ENCODE measurements at places on chromosomes 4 and X. TPM values are rescaled to one million over a fixed set of nuclear protein-coding genes. Genes with fewer than 3 reads are reported as not detected.
A peak's percentile ranks its signal among the peaks of the same experiment; 100 is the strongest.

- H3K4me3 ChIP-seq, result no peak overlapping the region
- H3K4me1 ChIP-seq, result no peaks in the 10 kb centered on the region
- no peaks in the 10 kb centered on the region for H3K36me3 ChIP-seq
- peak; percentile 70 for DNase-seq
- no peak overlapping the region for H3K27ac ChIP-seq
These were observed 1.8 kb downstream of the NLGN4X start for GRCh38 chrX:6226596-6227452.

DNA sequence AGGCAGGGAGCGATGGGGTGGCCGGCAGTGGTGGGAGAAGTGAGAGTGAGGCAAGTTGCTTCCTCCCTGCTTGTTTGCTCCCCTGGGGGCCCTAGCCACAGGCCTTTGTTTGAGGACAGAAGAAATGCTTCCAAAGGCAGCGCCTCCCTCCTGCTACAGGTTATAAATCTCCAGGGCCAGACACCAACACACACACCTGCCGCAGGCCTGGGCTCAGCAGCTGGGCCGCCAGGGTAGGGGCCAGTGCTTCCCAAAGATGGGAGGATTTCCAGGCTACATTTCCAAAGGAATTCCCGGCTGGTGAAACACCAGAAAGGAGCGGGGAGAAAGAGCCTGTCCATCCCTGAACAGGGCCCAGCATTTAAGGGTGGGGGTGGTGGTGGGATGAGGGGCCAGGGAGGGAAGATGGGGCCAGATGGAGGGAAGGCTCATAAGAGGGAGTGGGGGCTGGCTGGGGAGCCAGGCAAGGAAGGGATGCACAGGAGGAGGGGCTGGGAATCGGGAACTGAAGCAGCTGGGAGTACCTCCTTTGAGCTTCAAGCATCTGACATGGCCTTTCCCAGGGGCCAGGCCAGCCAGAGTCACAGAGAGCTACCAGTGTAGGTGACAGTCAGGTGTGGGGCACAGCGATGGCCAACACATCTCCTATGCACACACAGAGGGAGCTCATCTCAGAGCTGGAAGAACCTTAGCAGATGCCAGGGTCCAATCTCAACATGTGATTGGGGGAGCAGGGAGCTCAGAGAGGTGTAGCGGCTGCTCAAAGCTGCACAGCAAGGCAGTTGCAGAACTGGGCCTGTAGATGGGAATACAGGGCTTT, 143.9 kb downstream of the PJA1 start:
- no peak for DNase-seq
- no peaks in the 10 kb centered on the region for H3K36me3 ChIP-seq
- no peaks in the 10 kb centered on the region for H3K27me3 ChIP-seq
- no peak overlapping the region for H3K27ac ChIP-seq
- H3K4me1 ChIP-seq, result no peaks in the 10 kb centered on the region
- no peak overlapping the region for H3K4me3 ChIP-seq

DNA sequence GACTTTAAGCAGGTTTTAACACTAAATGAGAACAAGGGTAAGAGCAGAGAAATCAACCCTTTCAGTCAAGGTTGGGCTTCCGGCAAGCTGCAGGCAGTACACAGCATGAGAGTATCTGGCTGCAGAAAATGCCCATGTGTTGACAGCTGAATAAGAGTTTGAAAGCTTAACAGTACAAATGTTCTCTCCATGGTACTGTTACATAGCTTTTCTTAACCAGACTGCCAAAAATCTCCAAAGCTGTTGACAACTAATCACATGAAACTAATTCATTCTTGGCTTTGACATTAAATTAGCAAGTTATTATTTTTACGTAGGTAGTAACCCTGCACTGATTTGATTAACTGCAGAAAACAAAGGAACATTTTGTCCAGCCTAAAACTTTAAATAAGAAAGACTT, 153.5 kb downstream of the SLC10A7 start:
- H3K27ac ChIP-seq, result no peak overlapping the region
- no peaks in the 10 kb centered on the region for H3K27me3 ChIP-seq
- no peaks in the 10 kb centered on the region for H3K36me3 ChIP-seq
- no peak overlapping the region for H3K4me3 ChIP-seq
- no peak for DNase-seq
- H3K4me1 ChIP-seq, result no peaks in the 10 kb centered on the region

DNA sequence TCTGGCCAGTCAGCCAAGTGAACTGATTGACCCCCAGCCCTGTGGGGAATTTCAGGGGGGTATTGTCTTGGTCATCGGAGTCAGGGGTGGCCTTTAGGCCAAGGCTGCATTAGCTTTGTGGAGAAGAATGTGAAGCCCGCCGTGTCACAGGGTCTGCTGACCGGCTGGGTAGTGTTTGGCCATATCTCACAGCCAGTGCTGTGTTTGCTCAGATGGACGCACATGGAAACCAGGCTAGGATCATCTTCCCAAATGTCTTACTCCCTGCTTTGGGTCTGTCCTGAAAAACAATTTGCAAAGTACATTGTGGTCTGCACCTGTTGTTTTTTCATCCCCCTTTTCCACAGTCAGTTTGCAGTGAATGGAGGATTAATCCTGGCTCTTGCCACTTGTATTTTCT, 13.0 kb downstream of the TMEM164 start:
- H3K4me1 ChIP-seq, result peaks cover 2% of the 10 kb centered on the region
- H3K27ac ChIP-seq, result no peak overlapping the region
- H3K36me3 ChIP-seq, result no peaks in the 10 kb centered on the region
- no peak for DNase-seq

DNA sequence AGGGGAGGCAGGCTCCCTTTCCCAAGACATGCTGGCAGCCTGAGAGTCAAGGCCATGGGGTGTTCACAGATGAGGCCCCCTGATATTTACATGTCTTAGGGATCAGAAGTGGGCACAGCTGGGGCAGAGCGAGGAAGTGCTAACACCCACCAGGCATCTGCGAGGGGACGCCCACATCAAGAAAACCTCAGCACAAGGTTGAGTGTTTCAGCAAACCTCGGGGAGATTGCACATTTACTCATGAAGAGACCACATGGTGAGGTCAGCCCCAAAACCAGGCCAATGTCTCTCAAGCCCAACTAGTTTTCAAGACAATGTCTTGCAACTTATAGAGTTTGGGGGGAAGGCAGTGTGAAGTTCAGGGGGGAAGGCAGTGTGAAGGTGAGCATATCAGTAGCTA, 55.2 kb downstream of the CLNK start:
- H3K27me3 ChIP-seq, result no peaks in the 10 kb centered on the region
- H3K4me3 ChIP-seq, result no peak overlapping the region
- H3K36me3 ChIP-seq, result no peaks in the 10 kb centered on the region
- H3K4me1 ChIP-seq, result no peaks in the 10 kb centered on the region
- DNase-seq, result no peak

DNA sequence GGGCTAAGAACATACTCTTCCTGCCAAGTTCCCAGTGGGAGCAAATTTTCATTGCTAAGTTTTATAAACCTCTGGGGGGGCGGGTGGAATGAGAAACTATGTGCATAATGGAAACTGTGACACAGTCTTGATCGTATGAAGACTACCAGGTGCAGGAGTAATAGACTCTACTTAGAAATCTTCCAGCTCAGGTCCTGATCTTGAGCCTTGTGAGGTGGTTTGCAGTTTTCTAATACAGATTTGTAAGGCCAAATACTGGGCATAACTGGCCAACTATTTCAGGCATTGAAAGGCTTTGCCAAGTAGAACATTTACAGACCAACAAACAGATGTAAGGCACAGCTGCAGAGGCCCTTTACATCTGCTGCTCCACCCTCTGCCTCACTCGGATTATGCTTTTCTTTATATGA, 89.7 kb upstream of the CBR4 start:
- H3K27ac ChIP-seq, result peak overlapping the region; percentile 86
- no peak overlapping the region for H3K4me3 ChIP-seq
- H3K4me1 ChIP-seq, result peaks cover 7% of the 10 kb centered on the region
- no peaks in the 10 kb centered on the region for H3K36me3 ChIP-seq

GRCh38 chr4:18635531-18635930, 614.0 kb upstream of the LCORL start:
- no peak for DNase-seq
- no peaks in the 10 kb centered on the region for H3K36me3 ChIP-seq
- no peak overlapping the region for H3K27ac ChIP-seq
- H3K27me3 ChIP-seq, result no peaks in the 10 kb centered on the region

DNA sequence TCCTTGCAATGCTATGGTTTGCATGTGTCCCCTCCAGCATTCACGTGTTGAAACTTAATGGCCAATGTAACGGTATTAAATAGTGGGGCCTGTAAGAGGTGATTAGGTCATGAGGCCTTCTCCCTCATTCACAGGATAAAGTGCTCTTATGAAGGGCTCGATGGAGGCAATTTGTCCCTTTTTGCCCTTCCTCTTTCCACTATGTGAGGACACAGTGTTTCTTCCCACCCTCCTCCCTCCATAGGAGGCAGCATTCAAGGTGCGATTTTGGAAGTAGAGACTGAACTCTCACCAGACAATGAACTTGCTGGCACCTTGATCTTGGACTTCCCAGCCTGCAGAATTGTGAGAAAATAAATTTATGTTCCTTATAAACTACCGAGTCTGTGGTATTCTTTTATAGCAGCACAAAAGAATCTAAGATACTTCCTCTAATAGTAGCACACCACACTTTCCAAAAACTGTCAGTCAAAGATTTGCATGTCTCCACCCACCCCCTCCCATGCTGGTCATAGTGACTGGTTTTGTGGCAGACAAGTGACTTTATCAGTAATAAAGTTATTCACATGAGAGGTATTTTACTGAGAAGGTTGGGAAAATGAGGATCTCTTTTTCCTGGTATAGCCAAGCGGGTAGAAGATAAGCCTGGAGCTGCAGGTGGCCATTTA, 113.5 kb upstream of the TTC29 start:
- no peaks in the 10 kb centered on the region for H3K4me1 ChIP-seq
- H3K27ac ChIP-seq, result no peak overlapping the region
- H3K4me3 ChIP-seq, result no peak overlapping the region
- H3K27me3 ChIP-seq, result no peaks in the 10 kb centered on the region
- no peak for DNase-seq
- no peaks in the 10 kb centered on the region for H3K36me3 ChIP-seq

GRCh38 chr4:76072760-76073159, 1.7 kb upstream of the ART3 start:
- H3K27me3 ChIP-seq, result no peaks in the 10 kb centered on the region
- no peak overlapping the region for H3K4me3 ChIP-seq
- H3K27ac ChIP-seq, result no peak overlapping the region
- no peaks in the 10 kb centered on the region for H3K4me1 ChIP-seq
- no peak for DNase-seq
- H3K36me3 ChIP-seq, result no peaks in the 10 kb centered on the region

GRCh38 chrX:128739539-128739938, 687.3 kb upstream of the ACTRT1 start:
- no peak overlapping the region for H3K27ac ChIP-seq
- no peak overlapping the region for H3K4me3 ChIP-seq
- H3K36me3 ChIP-seq, result no peaks in the 10 kb centered on the region
- no peak for DNase-seq

GRCh38 chrX:153765138-153766079, 1.4 kb downstream of the PLXNB3 start:
- no peaks in the 10 kb centered on the region for H3K4me1 ChIP-seq
- no peak overlapping the region for H3K27ac ChIP-seq
- H3K4me3 ChIP-seq, result no peak overlapping the region
- no peaks in the 10 kb centered on the region for H3K36me3 ChIP-seq
- no peaks in the 10 kb centered on the region for H3K27me3 ChIP-seq

DNA sequence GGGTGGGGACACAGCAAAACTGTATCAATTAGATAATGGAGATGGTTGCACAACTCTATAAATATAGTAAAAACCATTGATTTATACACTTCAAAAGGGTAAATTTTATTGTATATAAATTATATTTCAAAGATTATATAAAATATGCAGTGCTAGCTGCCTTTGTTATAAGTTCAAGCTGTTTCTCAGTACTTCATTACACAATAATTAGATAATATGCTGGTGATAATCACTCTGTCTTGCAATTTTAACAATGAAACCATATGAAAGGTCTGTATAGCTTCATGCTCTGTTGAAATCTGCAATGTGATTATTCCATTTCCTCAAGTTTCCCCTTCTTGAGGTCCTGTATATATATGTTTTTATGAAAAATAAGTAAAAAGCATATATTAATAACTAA, 73.4 kb upstream of the PLS3 start:
- no peaks in the 10 kb centered on the region for H3K4me1 ChIP-seq
- H3K27ac ChIP-seq, result no peak overlapping the region
- no peak overlapping the region for H3K4me3 ChIP-seq

DNA sequence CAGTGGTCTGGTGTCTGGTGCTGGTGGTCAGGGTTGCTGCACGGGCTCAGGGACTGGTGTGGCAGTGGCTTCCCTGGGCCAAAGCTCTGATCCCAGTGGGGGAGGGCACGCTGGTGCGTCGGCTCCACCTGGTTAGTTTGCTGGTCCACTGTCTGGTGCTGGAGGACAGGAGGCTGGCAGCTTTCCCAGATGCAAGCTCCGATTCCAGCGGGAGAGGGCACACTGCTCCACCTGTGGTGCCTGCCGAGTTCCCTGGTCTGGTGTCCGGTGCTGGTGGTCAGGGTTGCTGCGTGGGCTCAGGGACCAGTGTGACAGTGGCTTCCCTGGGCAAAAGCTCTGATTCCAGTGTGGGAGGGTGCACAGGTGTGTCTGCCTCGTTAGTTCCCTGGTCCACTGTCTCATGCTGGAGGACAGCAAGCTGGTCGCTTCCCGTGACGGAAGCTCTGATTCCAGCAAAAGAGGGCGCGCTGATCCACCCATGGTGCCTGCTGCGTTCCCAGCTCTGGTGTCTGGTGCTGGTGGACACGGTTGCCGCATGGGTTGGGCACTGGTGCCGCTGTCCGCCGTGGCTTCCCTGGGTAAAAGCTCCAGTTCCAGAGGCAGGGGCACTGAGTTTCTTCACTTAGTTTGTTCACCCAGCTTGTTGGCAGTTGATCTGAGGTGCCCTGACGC, 5.8 kb downstream of the VMA21 start:
- no peaks in the 10 kb centered on the region for H3K4me1 ChIP-seq
- no peak for DNase-seq
- no peak overlapping the region for H3K27ac ChIP-seq
- H3K4me3 ChIP-seq, result no peak overlapping the region

DNA sequence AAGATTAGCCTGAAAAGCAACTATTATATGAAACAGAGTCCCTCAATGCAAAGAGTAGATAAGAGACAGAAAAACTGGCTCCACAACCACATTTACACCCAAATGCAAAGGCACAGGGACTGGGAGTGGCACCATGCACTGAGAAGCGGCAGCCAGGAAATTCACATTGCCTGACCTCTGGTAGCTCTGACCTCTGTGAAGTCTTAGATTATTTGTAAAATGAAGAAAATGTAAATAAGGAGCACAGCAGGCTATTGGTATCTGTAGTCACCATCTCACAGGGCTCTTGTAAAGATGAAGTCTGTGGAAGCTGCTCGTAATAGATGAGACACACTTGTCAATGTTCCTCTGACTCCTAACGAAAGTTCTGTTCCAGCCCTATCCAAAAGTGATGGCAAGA, 69.7 kb downstream of the FAT1 start:
- no peak for DNase-seq
- no peak overlapping the region for H3K4me3 ChIP-seq
- no peak overlapping the region for H3K27ac ChIP-seq
- H3K27me3 ChIP-seq, result no peaks in the 10 kb centered on the region
- H3K4me1 ChIP-seq, result no peaks in the 10 kb centered on the region

GRCh38 chr4:147950841-147951240, 219.0 kb downstream of the ARHGAP10 start:
- no peak for DNase-seq
- H3K27ac ChIP-seq, result no peak overlapping the region
- H3K27me3 ChIP-seq, result no peaks in the 10 kb centered on the region
- no peaks in the 10 kb centered on the region for H3K4me1 ChIP-seq
- peaks cover 2% of the 10 kb centered on the region for H3K36me3 ChIP-seq

COL4A6 gene
- 2.7 TPM for total RNA-seq

PCDH10 gene
- 15.1 TPM for total RNA-seq

SSX4B gene
- not detected for total RNA-seq

ZCCHC18 gene
- 3.5 TPM for total RNA-seq

CLCN4 gene
- total RNA-seq, result 8.6 TPM

ZNF41 gene
- total RNA-seq, result 12.6 TPM
